ENCODE measurements at places on chromosomes 16 and 17.

DNA sequence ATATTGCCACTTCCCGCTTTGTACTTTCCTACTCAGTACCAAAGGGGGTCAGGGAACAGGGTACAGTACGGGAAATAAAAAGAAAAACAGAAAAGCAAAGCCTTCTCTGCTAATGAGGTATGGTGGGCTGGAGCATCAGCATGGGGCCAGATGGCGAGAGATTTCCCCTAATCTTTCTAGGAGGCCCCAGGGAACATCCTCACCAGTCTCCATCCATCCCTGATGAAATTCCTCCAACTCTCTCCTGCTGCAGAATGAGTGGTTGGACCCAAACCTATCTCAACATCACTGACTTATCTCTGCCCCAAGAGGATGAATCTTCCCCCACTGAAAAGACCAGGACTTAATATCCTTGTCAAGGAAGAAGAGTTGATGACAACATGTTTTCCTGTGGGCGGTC is 185.6 kb downstream of the C16orf78 start:
- DNase-seq: no peak

- no peak for DNase-seq
These were observed 9.4 kb downstream of the RPL19 start for GRCh38 chr17:39209317-39210092.

- no peak for DNase-seq
These were observed 19.5 kb upstream of the SCNN1B start for GRCh38 chr16:23282568-23282967.

- DNase-seq: no peak
These were observed 163.7 kb upstream of the CHMP6 start for GRCh38 chr17:80827646-80828643.

GRCh38 chr16:19114359-19115147 is 789 bp downstream of the ITPRIPL2 start:
- DNase-seq: no peak

GRCh38 chr16:86559802-86560305 is 4.8 kb upstream of the MTHFSD start:
- DNase-seq: no peak

DNA sequence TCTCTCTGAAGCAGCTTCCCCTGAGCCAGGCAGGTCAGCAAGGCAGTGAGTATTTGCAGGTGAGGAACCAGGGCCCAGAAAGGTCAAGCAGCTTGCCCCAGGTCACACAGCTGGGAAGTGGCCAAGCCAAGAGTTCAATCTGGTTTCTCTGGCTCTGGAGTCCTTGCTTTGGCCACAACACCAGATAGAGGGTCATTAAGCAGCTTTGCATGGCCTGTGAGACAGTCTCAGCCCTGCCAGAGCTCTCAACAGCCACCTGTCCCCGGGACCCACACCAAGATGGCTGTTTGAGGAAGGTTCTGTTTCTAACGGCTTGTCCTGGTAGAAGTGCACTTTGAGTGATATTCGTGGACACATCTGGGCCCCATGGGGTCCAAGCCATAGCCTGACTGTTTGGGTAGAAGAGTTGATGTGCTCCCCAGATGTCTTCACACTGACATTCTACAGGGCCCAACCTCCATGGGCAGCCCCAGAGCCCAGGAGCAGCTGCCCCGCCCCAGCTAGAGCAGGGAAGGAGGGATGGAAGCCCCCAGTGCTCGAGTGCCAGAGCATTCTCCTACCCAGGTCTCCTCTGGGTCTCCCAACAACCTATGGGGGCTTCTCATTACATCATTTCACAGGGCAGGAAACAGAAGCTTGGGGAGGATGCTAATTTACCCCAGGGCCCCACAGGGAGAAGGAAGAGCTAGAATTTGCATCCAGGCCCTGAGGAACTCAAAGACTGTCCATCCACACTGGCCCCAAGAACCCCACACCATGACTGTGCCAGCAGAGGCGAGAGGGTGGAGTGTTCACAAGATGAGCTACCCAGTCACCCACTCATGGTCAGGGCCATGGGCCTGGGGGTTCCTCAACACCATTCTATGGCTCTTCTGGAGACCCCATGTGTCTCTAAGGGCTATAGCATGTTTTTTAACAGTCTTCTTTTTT is 107.3 kb upstream of the CDH5 start:
- DNase-seq: no peak

GRCh38 chr17:19747159-19747719 is 859 bp downstream of the ALDH3A1 start:
- no peak for DNase-seq

GRCh38 chr16:1225051-1225451 is at the start of gene TPSG1:
Gene TPSG1 (minus strand): TSS chr16:1225268. CDS start chr16:1225252, 16 bp downstream.
- DNase-seq: no peak

DNA sequence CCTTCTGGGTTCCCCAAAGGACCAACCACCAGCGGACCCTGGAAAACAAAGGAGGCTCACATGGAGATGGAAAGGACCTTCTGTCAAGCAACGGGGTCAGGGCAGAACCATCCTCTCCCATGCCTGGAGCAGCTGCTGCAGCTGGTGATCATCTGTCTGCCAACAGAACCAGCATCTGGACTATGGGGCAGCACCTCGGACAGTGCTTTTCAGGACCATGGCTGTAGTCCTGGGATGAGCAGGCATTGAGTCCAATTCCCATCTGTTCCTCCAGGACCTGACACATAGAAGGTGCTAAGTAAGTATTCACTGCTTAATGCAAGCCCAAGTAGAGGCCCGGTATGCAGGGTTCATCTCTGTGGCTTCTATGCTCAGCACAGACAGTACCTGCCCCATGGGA is 304.7 kb downstream of the XYLT1 start:
- DNase-seq: no peak

DNA sequence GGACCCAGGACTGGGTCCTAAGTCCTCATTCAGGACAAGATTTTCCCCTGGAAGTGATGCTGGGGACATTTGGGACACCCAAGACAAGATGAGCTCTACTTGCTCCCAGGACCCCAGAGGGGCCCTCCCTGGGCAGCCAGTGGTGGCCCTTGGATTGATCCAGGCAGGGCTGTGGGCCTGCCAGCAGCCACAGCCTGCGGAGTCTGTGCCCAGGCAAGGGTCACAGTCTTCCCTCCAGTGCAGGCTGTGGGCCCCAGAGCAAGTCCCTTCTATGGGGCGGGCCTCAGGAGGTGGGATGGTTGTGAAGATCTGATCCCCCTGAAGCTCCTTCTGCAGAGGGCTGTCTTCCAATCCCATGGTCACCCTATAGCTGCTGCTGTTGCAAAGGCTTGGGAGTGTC is 12.6 kb downstream of the CA7 start:
- no peak for DNase-seq

- DNase-seq: no peak
These were observed 279.5 kb upstream of the MYOCD start for GRCh38 chr17:12386225-12386624.

Measured in anterior cingulate cortex (tissue), 58 donors.